ENCODE measurements at places on chromosomes 1 and 21.

GRCh38 chr1:206703661-206704060, 19.0 kb downstream of the MAPKAPK2 start:
- DNase-seq, result no peak

DNA sequence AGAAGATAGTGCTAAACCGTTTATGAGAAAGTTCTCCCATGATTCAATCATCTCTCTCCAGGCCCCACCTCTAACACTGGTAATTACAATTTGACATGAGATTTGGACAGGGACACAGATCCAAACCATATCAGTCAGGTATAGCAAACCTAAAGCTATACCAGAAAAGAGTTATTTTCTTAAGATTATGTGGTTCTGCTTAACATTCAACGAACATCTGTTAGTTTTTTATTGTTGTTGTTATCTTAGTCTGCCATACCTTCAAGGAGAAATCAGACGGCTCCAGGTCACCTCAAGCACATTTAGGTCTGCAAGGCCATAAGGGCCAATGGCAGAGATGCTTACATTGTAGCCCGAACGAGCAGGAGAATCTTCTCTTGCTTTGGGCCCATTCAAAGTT, 89.5 kb upstream of the ETV3 start:
- no peak for DNase-seq

DNA sequence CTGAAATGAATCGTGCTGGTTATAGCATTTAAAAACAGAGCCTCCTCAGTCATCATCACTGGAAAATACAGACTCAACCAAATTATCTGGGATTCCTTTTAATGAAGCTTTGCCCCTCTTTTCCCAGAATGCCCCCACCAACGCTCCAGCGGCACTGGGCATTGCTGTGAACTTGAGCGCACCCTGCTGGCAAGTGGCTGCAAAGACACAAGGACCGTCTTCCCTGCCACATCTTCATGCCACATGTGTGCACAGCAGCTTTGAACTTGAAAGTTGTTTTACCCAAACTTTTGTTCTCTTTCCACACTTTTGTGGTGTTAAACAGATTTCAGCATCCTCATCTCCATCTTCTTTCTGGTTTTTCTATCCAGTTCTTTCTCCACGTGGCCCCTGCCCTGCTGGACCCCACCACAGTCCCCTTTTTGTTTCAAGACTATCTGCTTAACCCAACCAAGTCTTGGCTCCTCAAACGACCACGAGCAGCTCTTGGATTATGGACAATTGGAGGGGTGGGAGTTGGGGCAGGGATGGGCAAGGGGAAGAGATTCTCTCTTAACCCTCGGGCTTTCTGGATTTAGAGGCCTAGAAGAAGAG, 12.8 kb upstream of the LMX1A start:
- no peak for DNase-seq

GRCh38 chr1:54335755-54336108, 70.5 kb downstream of the SSBP3 start:
- no peak for DNase-seq

GRCh38 chr1:177800400-177801088, 169.3 kb downstream of the SEC16B start:
- DNase-seq, result no peak

GRCh38 chr1:94107141-94107540, 13.8 kb downstream of the ABCA4 start:
- DNase-seq, result no peak

DNA sequence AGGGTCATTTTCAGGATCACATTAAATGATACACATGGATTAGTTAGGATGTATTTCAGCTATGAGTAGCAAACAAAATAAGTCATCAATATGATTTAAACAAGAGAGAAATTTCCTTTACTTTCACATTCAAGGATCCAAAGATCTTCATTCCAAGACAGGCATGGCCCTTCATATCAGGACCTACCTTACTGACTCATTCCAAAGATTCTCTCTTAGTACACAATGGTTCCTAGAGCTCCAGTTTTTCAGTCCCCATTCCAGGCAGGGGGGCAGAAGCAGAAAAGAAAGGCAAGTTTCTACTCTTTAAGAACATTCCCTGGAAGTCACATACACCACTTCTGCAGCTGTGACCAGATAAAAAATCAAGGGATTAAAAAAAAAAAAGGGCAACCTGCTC, 23.7 kb downstream of the RGS2 start:
- DNase-seq, result no peak

- peak; percentile 15 for DNase-seq
Observed at GRCh38 chr1:211606332-211606913, 27.5 kb upstream of the SLC30A1 start.

- no peak for DNase-seq
Observed at GRCh38 chr1:30321246-30321910, 402.0 kb downstream of the MATN1 start.

- no peak for DNase-seq
Observed at GRCh38 chr1:84163123-84163931, 19.3 kb downstream of the PRKACB start.

DNA sequence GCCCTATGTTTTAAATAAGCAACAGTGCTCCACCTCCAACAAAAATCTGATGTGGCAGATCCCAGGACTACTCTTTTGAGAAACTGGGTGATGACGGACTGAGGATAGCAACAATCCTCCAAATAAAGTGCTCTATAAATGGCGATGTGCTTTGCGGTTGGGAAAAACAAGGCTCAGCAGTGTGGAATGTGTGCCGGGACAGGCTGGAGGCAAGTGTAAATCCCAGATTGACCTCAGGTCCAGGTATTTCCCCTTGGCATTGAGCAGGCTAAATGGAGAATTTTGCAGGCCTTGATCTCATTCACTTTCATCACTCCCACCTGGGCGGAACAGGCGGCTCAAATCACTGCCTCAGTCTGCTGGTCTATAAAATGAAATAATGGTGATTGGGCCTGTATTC, 35.1 kb downstream of the LRRC42 start:
- DNase-seq, result no peak

DNA sequence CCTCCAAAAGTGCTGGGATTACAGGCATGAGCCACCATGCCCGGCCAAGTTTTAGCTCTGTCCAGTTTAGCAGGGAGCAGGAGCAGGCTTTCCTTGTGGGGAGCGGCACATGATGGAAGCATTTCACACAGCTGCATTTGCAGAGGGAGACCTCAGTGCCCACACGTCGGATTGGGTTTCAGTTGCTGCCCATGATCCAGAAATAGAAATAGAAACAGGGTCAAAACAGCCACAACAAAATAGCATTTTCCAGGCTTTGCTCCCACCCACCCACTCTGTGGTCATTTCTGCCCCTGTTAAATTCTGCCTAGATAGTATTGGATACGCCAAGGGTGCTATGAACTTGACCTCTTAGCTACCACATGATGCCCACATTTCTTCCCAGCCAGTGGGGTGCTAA, 128.4 kb downstream of the CNIH3 start:
- no peak for DNase-seq

DNA sequence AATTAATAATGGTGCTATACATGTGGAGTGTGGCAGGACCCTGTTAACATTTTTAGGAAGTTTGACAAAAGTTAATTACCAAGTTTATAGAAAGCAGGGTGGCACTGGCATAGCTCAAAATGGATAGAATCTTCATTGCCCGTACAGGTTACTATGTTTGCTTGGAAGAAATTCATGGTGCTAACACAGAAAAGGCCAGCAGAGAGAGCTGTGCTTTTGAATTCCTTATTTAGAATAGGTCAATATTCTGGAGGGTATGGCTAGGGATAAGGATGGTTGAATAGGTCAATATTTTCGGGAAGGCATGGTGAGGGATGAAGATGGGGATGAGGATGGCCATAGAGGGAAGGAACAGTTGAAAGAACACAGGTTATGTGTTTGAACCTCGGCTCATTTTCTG, 345.1 kb downstream of the LMO4 start:
- no peak for DNase-seq

- DNase-seq, result no peak
Observed at GRCh38 chr1:42163536-42164503, 725 bp downstream of the GUCA2A start.

DNA sequence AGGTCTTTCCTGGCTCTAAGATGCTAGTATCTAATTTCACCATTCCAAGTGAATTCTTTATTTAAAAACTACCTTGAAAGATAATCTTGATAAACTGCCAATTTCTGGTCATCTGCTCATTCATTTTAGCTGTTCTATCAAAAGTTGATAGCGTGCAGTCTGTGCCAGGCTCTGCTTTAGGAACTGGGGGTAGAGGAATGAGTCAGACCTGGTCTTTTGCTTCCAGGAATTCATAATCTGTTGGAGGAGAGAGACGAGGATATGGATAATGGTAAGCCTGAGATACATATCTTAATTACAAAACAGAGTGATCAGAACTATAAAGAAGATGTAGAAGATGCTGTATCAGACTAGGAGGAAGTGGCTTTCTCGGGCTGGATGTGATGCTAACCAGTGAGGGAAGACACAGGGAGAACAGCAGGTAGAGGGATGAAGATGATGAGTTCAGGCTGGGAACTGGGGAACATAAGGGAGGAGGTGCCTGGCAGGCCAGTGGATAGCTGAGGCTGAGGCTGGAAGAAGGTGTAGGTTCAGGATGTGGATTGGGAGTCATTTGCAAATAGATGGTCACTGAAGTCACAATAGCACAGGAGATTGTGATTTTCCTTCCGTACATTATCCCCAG, 12.3 kb upstream of the PHC2 start:
- no peak for DNase-seq

- no peak for DNase-seq
Observed at GRCh38 chr21:24259241-24259640, 1348.0 kb downstream of the MRPL39 start.

DNA sequence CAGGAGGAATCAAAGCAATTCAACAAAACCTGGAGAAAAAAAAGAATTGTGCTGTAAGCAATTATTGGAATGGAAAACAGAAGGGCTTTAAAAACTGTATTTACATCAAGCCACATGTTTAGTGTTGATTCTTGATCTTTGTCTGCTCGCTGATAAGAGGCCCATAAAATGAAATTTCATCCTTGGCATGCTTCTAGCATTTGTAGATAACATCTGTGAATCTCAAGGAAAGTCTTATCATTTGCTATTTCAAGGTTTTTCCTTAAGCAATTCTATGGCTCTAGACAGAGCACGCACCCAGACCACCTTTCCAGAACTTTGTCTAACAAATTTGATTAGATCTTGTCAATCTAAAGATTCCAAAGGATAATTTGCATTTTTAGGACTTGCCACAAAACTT, 181.0 kb upstream of the FGGY start:
- DNase-seq, result no peak

DNA sequence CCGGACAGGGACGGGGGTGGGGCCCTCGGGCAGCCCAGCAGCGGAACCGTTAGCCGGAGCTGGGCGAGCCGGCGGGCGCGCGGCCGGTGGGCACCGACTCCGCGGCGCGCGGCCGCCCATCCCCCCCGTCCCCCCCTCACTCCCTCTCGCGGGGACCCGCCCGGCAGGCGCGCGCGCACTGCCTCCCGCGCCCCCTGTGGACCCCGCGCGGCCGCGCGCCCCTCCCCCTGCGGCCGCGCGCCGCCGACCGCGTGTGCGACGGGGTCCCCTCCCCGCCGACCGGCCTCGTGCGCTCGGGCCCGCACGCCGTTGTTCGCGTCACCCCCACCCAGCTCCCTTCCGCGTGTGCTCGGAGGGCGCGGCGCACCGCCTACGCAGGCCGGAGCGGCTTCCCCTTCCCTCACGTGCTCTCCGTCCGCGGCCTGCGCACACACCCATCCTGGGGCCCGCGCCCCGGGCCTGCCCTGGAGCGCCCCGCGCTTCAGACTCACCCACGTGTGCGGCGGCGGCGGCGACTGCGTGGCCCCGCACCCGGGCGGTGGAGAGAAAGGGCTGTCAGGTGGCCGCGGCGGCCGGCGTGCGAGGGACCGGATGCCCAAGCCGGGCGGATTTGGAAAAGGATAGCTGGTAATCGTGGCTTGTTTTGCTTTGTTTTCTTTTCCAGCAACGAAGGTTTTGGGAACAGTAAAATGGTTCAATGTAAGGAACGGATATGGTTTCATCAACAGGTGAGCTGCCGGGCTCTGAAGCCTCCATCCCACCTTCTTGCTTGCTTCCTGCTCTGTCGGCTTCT, 717 bp downstream of the YBX1 start:
- DNase-seq, result peak; percentile 59

GRCh38 chr1:53850082-53850673, 12.1 kb upstream of the NDC1 start:
- no peak for DNase-seq

- no peak for DNase-seq
Observed at GRCh38 chr1:106620521-106620954, 435.9 kb upstream of the PRMT6 start.

- no peak for DNase-seq
Observed at GRCh38 chr21:34372321-34372720, 3.0 kb upstream of the SMIM11 start.

GRCh38 chr21:31732597-31733550, 956 bp upstream of the SCAF4 start:
- DNase-seq, result no peak

- no peak for DNase-seq
Observed at GRCh38 chr1:229887043-229887822, 179.8 kb upstream of the GALNT2 start.

GRCh38 chr1:205424901-205425600, 3.2 kb upstream of the LEMD1 start:
- no peak for DNase-seq

DNA sequence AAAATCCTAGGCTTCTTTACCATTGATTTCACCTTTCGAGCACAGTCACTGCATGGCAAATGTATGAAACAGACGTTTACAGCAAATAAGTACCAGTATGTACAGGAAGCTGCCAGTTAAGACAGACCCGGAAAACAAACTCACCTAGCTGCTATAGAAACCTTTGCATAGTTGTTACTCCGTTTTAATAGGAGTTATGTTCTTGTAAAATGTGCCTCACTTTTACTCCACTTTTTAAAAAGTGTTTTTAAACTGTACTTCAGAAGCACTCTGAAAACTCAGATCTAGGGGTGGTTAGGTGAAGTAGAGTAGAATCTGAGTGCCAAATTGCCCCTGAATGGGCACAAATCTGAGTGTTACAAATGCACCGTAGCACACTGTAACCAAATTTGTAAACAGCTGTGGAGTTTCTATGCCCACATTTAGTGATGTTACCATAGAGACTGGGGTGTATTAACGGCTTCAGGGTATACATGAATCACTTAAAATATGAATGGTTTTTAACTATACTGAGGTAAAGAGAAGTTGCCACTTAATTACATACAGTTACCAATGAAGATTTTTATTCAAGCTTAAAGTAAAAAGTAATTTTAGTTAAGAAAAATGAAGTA, 30.7 kb downstream of the CNIH4 start:
- no peak for DNase-seq
